ENCODE measurements at places on chromosomes 1 and 21.

DNA sequence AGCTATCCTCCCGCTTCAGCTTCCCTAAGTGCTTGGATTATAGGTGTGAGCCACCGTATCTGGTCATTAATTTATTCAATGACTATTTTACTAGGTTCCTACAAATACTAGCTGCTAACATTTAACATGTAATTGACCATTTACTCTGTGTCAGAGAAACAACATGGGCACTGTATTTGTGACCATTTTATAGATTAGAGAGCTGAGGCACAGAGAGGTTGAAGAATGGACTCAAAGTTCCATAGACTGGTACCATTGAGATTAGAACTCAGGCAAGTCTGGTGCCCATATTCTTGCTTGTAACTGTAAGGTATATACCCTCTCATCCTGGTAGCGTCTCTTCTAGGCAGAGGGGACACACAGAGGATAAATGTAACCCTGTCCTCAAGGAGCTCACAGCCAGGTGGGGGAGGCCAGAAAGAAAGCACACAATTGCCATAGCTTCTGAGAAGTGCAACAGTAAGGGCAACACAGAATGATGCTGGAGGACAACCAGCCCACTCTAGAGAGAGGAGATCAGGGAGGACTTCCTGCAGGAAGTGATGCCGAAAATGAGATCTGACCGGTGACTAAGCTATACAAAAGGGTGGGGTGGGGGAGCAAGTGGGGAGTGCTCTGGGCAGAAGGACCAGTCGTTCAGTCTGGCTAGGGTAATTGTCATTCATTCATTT, 3.8 kb downstream of the SRARP start:
- no peak for DNase-seq

GRCh38 chr1:39131940-39132339, 72.6 kb upstream of the MACF1 start:
- no peak for DNase-seq

DNA sequence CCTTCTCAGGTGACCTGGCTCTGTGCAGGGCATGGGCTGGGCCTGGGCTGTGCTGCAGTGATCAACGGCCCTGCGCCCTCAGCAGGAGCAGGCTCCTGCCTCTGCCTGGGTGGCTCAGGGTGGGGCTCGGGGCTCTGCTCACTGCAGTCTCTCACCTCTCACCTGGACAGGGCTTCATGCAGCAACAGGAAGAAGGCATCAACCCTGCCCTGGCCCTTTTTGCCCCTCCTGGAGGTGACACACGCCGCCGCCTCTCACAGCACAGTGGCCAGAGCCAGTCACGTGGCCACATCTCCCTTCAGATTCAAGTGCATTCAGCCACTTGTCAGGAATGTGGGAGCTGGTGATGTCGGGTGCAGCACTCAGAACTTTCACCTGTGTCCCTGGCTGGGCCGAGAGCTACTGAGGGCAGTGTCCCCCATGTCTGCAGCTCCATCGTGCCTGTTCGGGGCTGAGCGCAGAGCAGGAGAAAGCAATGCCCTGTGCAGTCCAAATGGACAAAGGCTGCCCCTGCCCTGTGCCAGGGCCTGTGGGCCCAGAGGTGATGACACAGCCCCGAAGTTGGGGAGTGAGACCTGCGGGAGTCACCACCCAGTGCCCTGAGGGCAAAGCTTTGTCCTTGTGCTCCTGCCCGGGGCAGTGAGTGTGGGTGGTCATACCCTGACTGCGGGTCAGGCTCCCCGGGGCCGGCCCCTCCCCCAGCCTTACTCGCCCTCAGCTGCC, 314.0 kb downstream of the PTPRU start:
- DNase-seq, result no peak

DNA sequence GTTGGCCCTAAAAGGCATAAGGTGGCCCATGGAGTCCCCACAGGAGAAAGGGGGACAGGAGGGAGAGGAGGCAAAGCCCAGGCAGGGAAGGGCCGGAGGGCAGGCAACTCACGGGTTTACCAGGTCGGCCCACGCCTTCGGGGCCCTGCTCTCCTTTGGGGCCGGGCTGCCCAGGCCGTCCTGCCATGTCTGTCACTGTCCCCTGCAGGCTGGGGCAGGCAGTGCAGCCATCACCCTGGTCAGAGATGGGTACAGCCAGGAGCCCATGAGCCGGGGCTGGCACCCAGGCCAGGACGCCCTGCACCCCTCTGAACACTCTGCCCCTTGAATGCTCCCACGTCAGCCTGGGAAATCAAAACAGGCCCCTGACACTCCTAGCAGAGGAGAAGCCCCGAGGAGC, 19.8 kb downstream of the COL16A1 start:
- no peak for DNase-seq

DNA sequence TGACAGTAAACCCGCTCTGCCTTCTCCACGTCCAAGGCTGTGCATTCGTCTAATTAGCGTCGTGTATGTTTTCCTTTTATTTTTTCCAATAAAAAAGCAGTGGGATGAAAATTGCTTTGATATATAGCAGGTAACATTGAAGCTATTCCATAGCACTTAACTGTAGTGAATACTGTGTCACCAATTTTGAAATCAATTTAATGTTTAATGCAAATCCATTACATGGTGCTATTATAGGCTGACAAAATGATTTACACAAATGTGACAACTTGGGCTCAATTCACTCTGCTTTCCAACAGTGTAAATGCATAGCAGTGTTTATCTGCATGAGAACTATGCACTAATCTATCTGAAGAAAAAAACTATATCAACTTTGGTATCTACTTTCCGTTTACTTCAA, 264.8 kb downstream of the TM2D1 start:
- no peak for DNase-seq

GRCh38 chr21:39874206-39874605, 7.0 kb downstream of the PCP4 start:
- no peak for DNase-seq

DNA sequence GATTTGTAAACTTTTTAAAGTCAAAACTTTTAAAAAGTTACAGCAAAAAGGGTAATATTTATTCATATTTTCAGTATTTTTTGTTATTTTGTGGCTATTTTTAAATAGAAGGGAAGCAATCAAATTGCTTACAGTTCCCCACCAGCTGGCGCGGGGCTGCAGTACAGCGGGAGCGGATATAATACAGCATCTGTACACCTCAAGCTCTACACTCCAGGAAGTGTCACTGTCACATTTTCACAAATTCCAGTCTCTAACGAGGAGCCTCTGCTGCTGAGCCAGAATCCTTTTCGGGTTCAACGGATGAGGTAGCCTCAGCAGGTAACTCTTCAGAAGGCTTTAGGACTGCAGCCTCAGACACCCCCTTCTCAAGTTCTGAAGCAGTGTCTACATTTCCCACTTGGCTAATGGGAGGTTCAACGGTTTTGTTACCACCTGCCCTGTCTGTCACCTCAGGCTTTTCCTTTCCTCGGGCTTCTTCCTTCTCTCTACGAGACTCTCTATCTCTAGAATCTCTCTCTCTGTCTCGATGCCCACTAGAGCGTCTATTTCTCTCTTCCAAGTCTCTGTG, 11.7 kb downstream of the SOD1 start:
- DNase-seq, result no peak

GRCh38 chr1:84619383-84620102, 45.3 kb upstream of the CTBS start:
- peak; percentile 61 for DNase-seq

GRCh38 chr1:161478985-161479384, 26.3 kb upstream of the FCGR2A start:
- DNase-seq, result no peak

GRCh38 chr1:104760017-104760416, 1010.3 kb downstream of the AMY1C start:
- no peak for DNase-seq

GRCh38 chr1:38527373-38527966, 332.1 kb downstream of the RRAGC start:
- DNase-seq, result peak; percentile 27

DNA sequence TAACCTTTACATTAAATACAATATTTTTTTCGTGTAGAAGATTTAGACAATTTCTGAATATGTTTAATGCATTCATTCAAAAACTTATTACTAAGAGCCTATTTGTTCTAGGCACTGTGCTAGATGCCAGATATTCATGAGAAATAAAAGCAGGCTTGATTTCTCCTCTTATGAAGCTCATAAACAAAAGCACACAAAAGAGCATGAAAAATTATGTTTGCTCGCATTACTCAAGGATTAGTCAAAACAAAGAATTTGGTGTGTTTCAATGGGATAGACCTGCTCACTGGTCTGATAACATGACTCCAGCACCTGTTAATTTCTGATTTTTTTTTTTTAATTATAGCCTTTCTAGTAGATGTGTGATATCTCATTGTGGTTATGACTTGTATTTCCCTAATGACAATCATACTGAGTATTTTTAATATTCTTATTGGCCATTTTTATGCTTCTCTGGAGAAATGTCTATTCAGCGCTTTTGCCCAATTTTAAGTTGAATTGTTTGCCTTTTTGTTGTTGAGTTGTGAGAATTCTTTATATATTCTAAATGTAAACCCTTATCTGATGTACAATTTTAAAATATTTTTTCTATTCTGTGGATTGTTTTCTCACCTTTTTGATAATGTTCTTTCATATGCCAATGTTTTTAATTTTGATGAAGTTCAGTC, 382.3 kb upstream of the ADGRL4 start:
- no peak for DNase-seq

DNA sequence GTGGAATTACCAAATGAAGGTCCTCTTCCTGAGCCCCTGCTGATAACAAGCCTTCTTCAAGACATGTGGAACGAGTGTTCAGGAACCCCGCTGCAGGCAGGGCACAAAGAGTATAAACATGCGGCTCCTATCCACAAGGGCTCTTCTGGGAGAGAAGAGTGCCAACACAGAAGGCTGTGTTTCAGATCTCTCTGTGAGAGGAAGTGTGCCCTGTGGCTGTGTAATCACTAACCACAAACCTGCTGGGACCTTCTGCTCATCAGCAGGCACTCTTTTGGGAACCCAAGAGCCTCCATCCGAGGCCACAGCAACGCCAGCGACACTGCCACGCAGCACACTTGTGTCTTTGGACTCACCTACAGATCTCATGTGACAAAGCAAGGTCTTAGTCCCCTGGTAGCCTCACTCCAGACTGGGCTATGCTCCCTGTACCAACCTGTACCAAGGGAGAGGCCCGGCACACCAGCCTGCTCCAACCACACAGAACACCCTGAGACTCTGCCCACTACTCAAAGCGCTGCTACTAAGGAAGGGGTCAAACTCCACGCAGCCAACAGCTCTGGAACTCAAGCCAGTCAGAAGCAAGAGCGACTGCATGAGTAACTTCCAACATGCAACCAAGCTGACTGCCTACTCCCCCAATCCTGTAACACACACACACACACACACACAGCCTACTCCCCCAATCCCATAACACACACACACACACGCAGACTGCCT, 7.8 kb downstream of the PTTG1IP start:
- no peak for DNase-seq

DNA sequence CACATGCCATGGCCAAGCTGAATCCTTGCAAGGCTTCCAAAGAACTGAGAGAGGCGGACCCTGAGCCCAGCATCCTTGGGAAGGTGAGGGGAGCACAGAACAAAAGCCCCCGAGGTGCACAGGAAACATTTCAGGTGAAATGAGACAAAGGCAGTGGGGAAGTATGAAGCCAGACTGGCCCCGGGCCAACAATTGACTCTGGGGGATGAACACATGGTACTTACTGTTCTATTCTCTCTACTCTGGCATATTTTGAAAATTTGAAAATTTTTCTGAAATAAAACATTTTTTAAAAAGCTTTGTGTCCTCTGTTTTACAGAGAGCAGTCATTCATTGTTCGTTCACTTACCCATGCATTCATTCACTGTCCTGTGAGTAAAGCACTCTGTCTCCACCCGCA, 77.7 kb downstream of the GRIK3 start:
- no peak for DNase-seq

DNA sequence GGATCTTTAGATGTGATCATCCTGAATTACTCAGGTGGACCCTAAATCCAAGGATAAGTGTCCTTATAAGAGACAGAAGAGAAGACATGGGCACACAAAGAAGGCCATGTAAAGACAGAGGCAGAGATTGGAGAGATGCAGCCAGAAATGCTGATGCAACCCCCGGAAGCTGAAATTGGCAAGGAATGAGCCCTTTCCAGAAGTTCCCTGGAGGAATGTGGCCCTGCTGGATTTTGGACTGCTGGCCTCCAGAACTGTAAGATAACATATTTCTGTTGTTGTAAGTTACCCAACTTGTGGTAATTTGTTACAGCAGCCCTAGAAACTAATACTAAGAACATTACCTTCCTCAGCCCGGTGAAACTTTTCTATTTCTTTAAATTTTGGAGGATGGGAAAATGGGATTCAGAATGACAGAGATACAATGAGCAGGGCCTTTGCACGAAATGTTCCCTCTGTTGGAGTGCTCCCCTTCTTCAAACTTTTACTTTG, 11.2 kb upstream of the PLPP3 start:
- no peak for DNase-seq

- DNase-seq, result no peak
These were observed 87.5 kb downstream of the RGS2 start for GRCh38 chr1:192896376-192896775.

DNA sequence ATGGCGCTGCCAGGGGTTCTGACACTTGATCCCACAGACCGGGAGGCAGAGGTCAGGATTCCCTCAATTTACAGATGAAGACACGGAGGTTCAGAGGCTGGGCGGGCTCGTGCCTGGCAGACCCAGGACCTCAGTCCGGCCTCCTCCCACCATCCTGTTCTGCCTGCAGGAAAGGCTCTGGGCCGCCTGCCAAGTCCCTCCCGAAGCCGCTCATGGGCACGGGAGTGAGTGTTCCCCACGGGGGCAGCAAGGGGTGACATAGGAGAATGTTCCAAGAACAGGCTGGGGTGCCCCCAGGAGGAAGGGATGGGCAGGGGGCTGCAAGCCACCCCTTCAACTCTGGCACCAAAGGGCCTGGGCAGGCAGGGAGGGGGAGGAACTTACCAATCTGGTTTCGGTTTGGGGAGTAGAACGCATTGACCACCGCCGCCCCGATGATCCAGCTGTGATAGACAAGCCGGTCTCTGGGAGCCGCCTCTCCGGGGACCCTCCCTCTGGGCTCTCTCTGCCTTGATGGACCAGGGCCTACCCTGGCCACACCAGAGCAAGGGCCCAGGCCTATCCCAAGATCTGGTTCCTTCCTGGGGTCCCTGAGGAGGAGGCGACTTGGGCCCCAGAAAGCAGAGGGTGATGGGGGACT, 7.5 kb downstream of the PRXL2B start:
- DNase-seq, result no peak

DNA sequence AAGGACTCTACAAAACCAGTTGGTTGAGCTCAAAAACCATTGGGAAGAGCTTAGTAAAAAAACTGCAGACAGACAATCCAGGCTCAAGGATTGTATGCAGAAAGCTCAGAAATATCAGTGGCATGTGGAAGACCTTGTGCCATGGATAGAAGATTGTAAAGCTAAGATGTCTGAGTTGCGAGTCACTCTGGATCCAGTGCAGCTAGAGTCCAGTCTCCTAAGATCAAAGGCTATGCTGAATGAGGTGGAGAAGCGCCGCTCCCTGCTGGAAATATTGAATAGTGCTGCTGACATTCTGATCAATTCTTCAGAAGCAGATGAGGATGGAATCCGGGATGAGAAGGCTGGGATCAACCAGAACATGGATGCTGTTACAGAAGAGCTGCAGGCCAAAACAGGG, 104.0 kb upstream of the BMP8A start:
- DNase-seq, result no peak

All from stimulated activated CD8-positive, alpha-beta memory T cell treated with anti-CD3 and anti-CD28 coated beads, Interleukin-2, amount 100 ng/mL, for 48 hours (primary cell).